Effector CD4-positive, alpha-beta T cell (primary cell): ENCODE measurements at places on chromosomes 5 and 9.
A peak's percentile ranks its signal among the peaks of the same experiment; 100 is the strongest.

DNA sequence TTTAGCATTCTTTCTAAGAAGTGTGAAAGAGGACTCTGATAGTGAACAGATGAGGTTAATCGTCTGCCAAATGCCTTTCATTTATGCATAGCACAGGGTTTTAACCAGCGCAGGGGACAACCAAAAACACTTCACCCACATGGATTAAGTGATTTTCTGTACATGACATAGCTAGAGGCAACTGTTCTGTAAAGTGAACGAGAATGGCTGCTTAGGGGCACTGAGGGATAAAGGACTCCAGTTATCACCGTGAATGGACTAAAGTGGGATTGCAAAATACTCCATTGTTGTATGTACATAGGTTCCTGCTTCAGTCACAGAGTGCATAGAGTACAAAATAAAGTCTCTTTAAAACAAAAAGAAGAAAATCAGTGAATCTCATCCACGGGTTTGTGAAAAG lies 456.8 kb downstream of the DMAC1 start:
- no peak for DNase-seq

- no peak for DNase-seq
These were observed 133.4 kb upstream of the SLC30A5 start for GRCh38 chr5:68960456-68960855.

DNA sequence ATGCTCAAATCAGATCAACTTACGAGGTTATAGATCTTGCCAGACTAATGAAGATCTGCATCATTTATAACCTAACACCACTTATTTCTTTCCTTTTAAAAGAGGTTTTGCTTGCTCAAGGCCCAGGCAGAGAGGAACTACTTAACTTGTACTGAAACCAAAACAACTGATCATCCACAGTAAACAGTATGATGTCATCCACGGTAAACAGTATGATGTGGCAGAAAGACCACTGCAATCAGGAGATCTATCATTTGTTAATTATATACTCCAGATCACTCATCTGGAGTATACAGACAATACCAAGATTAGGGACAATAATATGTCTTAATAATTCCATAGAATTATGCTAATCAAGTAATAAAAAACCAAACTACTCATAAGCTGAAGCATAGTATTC lies 116.8 kb downstream of the ADAMTS6 start:
- no peak for DNase-seq

DNA sequence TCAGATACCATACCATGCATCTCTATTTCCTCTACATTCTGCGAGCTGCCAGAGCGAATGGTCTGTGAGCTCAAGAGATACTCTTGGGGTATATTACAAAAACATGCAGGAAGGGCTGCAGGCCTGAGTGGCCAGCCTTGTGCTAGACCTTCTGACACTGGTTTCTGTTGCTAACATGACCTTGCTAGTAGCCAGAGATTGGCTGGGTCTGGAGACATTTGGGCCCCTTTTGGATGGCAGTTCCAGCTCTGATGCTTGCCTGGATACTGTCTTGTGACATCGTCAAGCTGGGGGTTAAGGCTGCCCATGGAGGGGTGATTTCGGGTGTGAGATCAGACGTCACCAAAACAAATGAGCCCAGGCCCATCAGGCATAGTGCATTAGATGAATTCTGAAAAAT lies 56.1 kb upstream of the FSTL4 start:
- DNase-seq = no peak

DNA sequence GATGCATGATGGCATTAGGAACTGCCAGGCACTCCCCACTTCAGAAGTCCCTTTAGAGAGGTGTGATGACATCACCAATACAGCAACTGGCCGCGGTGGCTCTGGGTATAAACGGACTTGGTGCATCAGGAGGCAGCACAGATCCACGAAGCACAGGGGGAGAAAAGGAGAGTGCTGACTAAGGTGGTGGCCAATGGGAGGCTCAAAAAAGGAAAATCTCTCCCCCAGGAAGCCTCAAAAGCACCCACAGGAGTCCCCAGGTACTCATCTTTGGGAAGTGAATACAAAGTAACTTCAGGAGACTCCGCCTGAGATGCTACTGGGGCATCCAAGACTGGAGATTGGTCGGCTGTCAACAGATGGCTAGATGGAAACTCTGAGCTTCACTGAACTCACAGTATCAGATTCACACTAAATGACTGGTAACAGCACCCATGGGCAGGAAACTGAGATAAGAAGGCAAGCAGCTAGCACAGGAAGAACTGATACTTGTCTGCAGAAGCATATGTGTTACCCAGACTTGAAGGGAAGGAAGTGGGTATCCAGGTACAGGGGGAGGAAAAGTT lies 7.6 kb downstream of the TTC39B start:
- peak; percentile 39 for DNase-seq

DNA sequence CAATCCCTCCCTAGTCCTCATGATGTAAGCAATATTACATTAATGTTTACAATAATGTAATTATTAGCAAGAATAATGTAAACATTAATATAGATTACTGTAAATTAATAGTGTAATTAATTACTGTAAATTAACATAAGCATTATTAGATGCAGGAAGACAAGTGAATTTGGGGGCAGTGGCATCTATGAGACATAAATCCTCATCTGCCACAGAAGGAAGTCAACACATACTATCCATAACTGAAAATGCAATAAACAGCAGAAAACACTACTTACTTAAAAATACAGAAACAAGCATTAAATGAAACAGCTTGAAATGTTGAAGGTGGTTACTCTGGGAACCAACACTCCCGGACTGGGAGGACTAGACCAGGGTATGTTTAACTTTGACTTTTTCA lies 685 bp upstream of the NIPSNAP3A start:
- DNase-seq = no peak

DNA sequence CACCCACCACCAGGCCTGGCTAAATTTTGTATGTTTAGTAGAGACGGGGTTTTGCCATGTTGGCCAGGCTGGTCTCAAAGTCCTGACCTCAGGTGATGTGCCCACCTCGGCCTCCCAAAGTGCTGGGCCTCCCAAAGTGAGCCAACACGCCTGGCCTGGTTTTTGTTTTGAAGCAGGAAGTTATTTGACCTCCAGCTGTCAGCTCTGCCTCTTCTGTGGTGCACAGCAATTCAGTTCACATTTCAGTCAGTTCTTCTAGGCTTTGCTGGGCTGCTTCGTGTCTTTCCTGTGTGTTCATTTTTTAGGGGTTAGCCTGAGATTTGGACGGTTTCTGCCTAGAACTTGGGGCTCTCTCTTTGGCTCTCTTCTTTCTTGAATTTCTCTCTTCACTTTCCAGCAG lies 8.9 kb downstream of the LCN1 start:
- DNase-seq = no peak

GRCh38 chr5:122929001-122929400 lies 83.6 kb downstream of the SNX24 start:
- DNase-seq = no peak

- DNase-seq = peak; percentile 14
These were observed 53.0 kb downstream of the PSD2 start for GRCh38 chr5:139848508-139849100.

DNA sequence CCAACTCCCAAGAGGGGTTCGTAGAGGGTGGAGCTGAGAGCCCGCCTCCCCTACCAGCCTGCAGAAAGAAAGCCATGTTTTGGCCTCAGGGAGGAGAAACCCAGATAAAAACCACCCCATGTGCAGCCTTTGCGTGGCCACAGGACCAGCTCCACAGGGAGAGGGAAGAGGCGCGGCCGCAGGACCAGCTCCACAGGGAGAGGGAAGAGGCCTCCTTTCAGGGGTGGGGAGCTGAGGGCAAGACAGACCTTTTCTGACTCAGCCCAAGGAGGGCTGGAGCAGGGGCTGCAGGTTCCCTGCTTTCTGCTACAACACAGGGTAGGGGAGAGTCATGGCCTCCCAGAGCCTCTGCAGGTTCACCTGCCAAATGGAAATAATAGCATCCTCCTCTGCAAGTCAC lies 37.6 kb upstream of the KCNMB1 start:
- no peak for DNase-seq

DNA sequence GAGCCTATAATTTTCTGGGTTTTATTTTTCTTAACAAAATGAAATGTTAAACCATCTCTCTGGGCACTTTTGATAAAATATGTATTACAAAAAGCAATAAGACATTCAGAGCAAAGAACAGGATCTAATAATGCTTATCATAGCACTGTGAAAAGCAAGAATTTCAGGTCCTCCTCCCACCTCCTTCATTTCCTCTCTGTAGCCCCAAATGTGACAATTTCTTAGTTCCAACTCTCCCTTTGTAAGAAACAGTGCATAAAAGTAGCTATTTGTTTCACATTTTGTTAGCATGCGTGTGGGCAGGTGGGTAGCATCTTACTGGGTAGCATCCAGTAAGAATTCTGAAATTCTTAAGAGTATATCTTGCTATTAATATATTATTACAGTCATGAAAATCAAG lies 130.9 kb upstream of the RASA1 start:
- no peak for DNase-seq

GRCh38 chr9:34996181-34996904 lies 6.8 kb downstream of the DNAJB5 start:
- DNase-seq = no peak

DNA sequence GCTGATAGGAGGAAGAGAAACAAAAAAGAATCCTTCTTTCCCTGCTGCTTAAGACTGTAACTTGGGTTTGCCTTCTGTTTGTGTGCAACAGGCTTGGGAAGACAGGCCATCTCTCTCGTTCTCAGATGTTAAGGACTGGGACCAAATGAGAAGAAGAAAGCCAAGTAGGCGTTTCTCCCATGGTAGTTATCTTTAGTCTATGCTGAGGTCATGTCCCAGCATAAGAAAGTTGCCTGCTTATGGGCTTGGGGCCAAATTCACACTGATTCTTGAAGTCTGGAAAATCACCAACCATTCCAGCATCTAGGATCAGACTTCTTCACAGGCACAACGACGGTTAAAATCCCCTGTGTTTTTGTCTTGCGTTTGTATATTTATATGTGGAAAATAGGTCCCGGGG lies 44.2 kb upstream of the PALM2AKAP2 start:
- DNase-seq = no peak

DNA sequence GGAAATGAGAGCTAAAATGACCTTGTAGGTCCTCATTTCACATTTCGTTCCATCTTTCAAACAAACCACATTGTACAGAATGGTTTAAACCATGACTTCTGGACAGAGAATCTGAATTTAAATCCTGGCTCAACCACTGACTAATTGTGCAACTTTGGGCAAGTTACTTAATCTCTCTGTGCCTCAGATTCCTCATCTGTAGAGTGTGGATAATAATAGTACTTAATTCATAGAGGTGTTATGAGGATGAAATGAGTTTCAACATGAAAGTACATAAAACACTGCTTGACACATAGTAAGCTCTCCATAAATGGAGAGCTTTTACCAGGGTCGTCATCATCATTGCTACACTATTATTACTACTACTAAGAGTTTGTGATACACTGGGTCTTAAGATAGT lies 46.3 kb upstream of the FOXE1 start:
- DNase-seq = no peak

DNA sequence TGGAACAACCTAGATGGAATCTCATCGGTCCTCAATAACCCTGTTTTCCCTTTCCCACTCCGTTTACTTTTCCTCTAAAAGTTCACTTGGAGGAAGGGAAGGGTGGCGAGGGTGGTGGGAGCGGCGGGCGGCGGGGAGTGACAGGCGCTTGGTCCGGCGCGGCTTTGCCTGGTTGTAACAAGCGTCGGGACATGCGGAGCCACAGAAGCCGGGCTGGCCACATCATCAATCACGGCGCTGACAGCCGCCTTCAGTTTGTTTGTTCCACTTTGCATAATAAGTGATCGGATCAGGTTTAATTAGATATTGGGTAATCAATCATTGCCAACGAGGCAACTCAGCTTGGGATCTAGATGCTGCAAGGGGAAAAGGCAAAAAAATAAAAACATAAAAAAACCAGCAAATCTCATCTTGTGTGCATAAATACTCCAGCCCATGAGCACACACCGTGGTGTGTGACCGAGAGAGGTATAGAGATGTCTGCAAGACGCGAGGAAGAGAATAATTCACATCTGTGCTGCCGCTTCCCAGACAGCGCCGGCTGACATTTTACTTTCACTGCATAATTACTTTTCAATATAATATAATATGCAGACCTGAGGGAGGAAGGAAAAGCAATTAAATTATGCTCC lies 396.2 kb upstream of the IRX4 start:
- no peak for DNase-seq

DNA sequence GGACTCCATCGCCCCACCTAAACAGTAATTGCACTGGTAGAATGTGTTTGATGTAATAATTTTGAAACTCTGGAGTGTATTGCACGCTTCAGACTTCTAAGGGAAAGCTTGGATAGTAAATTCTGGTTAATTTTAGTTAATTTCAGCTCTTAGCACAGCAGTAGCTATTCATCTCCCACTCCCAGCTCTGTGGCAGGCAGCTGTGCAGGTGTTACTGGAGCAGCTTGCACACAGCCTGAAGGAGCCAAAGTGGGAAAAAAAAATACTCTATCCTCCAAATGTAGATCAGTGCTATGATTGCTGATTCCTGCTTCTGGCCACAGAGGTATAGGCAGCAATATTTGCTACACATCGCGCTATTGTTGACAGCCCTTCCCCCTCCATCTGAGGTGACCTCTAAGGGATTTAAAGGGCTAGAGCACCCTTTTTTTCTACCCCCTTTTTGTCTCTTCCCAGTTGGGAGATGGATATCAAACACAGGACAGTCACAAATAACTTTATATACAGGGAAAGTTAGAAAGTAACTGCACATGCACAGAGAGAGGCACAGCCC lies 97.4 kb downstream of the KCTD16 start:
- no peak for DNase-seq

DNA sequence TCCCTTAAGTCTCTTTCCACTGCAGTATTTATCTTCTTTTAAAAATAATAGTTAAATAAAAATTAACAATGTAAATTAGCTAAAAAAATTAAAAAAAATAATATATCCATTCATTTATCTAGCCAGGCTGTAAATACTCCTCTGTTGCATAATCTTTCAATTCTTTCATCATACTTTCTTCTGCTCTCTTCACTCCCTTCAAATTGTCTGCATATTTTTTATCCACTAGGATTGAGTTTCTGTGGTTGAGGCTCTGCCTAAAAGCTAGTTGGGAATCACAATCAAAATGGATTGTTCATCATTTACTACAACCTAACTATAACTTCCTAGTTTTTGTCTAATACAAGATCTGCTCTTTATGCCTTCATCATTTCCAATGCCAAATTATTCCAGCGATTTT lies 182.2 kb downstream of the PDE4D start:
- no peak for DNase-seq

GRCh38 chr9:123268199-123268464 lies 254 bp downstream of the STRBP start:
- DNase-seq = no peak

DNA sequence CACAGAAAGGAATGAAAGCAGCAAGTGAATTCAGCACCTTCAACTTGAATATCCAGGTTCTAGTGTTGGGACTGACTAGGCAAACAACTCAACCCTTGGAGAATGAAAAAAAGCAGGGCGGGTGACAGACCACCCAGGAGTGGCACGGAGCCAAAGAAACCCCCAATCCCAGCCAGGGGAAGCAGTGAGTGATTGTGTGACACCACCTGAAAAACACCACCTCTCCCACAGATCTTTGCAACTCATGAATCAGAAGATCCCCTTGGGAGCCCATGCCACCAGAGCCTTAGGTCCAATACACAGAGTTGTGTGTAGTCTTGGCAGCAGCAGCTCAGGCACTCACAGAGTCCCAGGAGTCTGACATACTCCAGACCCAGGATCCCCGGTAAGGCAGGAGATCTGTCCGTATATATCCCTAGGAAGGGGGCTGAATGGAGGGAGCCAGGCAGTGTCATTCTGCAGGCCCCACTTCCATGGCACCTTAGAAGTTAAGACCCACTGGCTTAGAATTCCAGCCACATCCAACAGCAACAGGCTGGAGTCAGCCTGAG lies 22.1 kb upstream of the ROR2 start:
- no peak for DNase-seq

- DNase-seq = no peak
These were observed 21.1 kb upstream of the TMEM174 start for GRCh38 chr5:73151766-73152410.
